ENCODE measurements at places on chromosomes 1 and 21.

DNA sequence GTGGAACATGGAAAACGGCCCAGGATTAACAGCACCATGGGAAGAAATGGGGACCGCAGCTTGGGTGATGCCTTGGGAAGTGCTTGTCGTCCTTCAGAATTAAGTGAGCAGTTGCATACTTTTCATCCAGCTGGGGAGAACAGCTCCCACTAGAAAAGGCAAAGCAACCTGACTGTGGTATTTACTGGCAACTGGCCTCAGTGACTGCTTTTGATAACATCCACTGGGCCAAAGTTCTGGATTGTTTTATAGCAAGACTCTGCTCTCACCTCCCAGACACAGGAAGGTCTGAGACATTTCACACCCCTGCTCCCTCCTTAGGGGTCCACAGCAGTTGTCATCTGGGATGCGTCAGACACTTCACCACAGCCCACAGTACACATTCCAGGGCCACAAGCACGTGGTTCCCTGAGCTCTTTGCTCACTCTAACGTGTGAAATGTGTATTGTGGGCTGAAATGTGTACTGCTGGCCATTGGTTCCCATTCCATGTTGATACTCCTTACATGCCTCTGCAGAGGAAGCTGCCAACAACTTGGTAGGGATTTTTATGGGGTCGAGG, 6.6 kb downstream of the PAPPA2 start:
- no peak for DNase-seq

- no peak for DNase-seq
These were observed 302.0 kb downstream of the DUSP10 start for GRCh38 chr1:221439747-221440501.

GRCh38 chr1:92563457-92564216, 76.9 kb upstream of the GFI1 start:
- DNase-seq: no peak

- no peak for DNase-seq
These were observed 72.6 kb upstream of the TARDBP start for GRCh38 chr1:10939654-10940450.

DNA sequence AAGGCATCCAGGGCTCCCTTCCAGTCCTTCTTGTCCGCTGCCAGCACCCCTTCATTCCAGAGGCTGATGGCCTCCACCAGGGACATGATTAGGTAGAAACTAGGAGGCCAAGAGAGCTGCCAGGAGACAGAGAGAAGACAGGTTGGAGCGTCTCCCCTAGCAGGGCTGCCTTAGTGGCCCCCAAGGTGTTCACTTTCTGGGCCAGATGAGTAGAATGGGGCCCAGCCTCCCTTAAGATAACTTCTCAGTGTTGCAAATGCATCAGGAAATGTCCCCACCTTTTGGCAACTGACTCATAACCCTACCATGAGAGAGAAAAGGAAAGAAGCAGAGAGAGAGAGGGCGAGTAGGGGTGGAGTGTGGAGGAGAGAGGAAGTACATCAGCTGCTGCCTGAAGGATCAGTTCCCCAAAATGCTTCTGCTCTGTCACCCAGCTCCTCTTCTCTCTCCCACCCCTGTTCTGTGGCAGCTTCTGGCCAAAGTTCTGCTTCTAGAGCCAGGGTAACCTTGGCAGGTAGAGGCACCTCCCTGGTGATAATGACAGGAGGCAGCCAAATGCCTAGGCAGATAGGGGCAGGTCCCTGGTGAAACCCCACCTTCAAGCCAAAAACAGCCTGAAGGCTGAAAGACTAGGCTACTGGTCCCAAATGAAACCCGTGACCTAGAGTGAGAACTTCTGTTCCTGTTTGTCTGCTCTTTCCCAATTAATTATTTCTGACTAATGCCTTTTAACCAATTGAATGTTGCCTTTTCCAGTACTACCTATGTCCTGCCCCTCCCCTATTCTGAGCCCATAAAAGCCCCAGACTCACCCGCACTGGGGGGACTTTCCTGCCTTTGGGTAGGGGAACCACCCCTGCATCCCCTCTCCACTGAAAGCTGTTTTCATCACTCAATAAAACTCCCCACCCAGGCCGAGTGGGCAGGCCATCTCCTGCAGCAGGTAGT, at the start of gene NCF2:
Gene NCF2 (minus strand): TSS at position 216 of the 948 bp plus-strand sequence. CDS start 130 bp downstream, at position 86.
- no peak for DNase-seq

DNA sequence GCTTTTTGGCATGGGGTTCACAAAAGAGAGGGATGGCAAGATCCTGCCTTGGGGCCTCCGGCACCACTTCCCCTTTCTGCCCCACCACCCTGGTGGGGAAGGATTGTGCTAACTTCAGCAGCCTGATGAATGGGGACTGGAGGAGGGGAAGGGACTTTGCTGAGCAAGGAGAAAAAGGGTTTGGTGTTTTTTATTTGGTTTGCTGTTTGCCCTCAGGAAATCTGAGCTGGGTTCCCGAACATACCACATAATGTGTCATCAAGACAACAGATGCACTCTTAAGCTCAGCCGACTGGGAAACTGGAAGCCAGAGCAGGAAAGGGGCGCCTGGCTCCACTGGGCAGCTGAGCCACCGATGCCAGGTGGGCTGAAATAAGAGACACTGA, 19.8 kb downstream of the OLFML2B start:
- DNase-seq: no peak

GRCh38 chr21:22743085-22743484, 1744.9 kb downstream of the NCAM2 start:
- DNase-seq: no peak

GRCh38 chr1:172239901-172240300, 180.6 kb upstream of the C1orf105 start:
- no peak for DNase-seq

- no peak for DNase-seq
These were observed 314.4 kb upstream of the RUNX1 start for GRCh38 chr21:35363458-35363857.

DNA sequence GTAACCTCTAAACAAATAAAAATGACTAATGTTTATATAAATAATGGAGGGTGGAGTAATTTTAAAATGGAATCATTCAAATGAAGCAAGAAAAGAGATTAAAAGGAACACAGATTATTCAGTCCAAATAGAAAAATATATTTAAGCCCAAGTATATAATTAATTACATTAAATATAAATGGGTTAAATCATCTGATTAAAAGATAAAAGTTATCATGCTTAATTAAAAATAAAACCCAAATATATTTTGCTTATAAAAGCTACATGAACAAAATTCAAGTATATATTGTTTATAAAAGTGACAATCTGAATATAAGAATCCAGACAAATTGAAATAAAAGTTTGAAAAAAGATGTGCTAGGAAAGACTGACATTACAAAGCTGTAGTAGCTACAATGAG, 63.9 kb upstream of the ACTRT2 start:
- DNase-seq: no peak

DNA sequence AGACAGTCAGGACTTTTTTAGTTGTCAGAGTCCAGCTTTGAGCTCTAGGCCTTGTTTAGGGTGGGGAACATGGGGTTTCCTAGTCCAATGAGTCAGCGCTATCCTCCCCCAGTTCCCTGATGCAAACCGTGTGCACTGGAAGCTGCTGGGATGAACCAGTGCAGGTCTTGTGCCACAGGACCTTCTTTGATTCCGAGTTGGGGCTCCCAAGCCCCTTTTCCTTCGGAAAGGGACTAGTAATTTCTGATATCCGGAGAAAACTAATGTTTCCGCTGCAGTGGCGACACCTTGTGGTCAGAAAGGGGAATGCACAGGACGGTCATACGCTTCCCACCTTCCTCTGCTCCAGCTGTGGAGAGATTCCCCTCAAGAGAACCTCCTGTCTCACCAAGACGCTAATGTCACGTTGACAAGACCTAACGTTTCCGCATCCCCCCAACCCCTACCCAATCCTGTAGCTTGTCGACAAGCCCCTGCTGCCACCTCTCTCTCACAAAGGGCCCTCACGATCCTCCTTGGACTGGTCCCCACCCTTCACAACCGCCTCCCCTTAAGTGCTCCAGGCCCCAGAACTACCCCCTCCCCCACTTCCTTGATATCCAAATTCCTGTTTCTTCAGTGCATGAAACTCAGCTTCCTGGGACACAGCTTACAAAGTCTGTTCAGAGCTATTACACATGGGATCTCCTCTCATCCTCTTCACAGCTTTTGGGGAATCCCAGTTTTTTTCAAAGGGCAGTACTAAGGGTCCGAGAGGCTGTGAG, 30.9 kb downstream of the GPA33 start:
- peak; percentile 85 for DNase-seq

DNA sequence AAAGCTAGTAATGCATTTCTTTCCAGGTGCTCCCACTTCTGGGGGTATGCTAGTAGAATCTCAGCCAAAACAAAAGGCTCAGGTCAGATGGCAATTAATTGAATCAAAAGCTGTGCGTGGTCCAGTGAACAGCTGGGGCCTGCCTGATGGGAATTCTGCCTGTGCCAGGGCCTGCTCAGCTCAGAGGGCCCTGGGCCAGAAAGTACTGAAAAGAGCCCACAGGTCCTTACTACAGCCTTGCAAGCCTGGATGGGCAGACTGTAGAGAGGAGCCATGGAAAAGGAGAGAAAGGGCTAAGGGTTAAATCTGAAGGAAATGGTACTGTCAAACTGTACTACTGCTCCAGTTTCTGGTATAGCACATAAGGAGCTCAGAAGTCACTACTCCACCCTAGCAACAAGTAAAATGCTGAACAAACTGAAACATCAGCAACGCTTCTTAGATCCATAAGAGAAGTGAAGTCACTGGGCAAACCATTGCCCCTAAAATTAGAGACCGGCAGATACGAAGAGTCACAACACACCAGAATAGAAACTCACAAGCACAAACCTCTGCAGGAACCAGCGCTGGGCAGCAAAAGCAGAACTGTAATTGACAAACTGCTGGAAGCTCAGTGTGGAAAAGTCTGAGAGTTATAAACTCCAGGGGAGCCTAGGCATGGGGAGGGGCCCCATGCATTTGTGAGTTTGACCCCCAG, 121.1 kb upstream of the SYT6 start:
- DNase-seq: peak; percentile 69

DNA sequence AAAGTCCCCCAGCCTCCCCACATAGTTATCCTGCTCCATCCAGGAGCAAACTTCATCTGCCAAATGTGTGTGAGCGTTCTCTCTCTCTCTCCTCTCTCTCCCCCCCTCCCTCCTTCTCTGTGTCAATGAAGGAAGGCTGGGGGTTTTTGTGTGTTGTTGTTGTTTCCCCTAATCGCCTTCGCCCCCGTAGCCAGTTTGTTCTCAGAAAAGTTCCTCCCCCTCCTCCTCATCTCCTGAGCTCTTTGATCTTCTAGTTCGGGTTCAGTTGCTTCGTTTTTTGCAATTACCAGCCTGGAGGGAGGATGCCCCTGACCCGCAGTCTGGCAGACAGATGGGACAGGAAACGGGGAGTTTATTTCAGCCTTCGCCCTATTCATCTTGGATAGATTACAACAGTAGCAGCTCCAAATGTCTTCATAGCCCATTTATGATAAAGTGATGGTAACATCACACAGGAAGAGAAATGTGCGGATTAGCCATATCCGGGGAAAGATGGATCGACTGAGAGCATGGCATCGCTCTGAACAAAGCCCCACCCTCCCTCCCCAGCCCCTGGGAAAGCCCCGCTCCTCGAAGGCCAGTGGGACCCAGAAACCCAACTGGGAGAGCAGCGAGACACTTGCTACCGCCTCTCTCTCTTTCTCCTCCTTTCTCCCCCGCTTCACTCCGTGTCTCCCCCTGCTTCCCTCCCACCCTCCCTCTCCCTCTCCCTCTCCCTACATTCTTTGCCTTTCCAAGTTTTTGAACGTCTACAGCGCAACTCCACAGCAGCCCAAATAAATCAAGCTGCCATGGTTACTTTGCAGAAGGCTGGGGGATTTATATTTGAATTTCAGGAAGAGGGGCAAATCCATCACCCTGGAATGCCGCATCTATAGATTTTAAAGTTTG, 139.7 kb upstream of the ARHGEF16 start:
- DNase-seq: no peak

GRCh38 chr1:5966543-5967205, 25.6 kb downstream of the NPHP4 start:
- DNase-seq: no peak

GRCh38 chr1:185971688-185972087, 237.5 kb downstream of the HMCN1 start:
- no peak for DNase-seq

GRCh38 chr1:9243066-9243739, 8.6 kb downstream of the H6PD start:
- DNase-seq: no peak

DNA sequence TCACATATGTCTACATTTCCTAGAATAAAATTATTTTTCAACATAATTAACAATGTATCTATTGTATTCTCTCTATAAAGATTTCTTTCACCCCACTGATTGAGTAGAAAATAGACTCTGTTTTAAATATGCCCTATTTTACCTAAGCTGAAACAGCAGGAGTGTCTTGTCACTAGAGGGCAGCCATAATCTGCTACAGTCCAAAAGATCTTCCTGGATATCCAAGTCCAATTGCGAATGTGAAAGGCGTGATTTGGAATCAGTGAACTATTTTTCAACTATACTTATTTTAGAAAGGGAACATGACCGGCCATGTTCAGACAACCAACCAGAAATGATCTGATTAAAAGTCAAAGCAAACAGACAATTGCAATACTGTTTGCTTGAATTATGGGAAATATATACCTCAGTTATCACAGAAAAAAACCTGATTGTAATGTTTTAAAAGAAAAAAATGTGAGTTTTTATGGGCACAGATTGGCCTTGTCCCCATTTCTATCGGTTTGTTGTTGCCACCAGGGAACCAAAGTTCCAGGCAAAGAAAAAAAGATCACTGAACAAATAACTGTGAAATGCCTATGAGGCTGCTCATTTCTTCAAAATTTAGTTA, 1211.0 kb upstream of the ADGRL4 start:
- DNase-seq: peak; percentile 71

DNA sequence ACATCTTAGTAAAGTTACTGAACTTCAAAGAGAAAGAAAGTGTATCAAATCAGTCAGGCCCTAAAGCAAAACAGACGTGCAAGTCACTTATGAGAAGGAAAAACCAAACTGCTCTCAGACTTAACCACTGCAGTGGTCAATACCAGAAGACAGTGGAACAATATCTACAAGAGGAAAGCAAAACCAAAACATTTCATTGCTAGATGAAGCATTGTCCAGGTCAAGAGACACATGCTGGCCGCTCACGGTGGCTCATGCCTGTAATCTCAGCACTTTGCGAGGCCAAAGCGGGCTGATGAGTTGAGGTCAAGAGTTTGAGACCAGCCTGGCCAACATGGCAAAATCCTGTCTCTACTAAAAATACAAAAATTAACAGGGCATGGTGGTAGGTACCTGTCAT, 82.0 kb upstream of the MROH9 start:
- DNase-seq: no peak

All from NCI-H82 (cell line).